ENCODE measurements at places on chromosomes 13 and 19. TPM values are rescaled to one million over a fixed set of nuclear protein-coding genes. Genes with fewer than 3 reads are reported as not detected.

GRCh38 chr19:54188215-54188871, 1.0 kb downstream of the MBOAT7 start:
- DNase-seq, result no peak

DNA sequence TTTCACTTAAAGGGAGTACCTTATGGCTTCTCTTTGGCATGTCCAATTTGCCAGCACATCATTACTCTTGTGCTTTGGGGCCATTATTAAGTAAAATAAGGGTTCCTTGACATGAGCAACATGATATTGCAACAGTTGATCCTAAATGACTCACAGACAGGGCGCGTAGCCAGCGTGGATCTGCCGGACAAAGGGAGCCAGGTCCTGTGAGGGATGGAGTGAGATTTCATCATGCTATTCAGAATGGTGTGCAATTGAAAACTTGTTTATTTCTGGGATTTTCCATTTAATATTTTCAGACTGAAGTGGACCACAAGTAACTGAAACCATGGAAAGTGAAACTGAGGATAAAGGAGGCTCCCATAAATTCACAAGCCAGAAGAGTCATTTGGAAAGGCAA, 48.6 kb upstream of the WASF3 start:
- no peak for DNase-seq

DNA sequence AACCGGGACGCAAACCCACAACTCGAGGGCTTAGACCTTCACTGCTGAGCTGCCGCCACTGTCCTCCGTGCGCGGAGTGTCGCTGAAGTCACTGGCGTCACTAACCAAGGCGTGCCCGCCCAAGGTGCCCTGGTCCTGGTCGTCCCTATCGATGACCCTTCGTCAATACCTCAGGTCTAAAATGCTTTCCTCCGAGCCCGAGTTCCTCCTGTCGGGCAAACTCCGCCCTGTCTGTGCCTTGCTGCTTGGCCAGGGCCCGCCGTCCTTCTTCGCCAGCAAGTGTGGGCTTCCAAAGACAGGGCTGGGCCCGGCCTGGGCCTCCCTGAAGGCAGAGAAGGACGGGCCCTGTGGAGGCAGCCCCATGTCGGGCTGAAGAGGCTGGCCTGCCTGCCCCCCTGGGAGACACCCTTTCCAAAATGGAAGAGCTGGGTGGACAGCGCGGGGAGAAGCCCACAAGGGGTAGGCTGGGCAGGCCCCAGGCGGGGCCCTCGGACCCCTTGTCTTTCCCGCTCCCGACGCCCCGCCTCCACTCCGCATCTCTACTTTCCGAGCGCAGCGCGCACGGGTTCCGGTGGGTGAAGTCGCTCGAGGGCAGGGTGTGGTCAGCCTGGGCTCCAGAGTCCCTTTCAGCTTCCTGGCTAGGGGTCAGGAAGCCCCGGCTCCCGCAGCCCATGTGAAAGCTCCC, 13.4 kb downstream of the RB1 start:
- no peak for DNase-seq

GARIN5B gene
- polyA plus RNA-seq, result 0.17 TPM

KIR3DL2 gene
- not detected for polyA plus RNA-seq

KATNAL1 gene
- 16.7 TPM for polyA plus RNA-seq

ZNF8 gene
- 11.4 TPM for polyA plus RNA-seq

FOXO1 gene
- polyA plus RNA-seq, result 15.4 TPM

All from left kidney (tissue), 8 donors.